Purkinje cell (primary cell): ENCODE measurements at places on chromosomes 11 and 22. TPM values are rescaled to one million over a fixed set of nuclear protein-coding genes. Genes with fewer than 3 reads are reported as not detected.

Gene CHADL
- 0.28 and 0.65 TPM in 2 replicates for polyA plus RNA-seq

Gene ZFTA
- 0.69 TPM in 1 of 2 replicates, not detected in the other for polyA plus RNA-seq

Gene SLC25A18
- 0.15 and 0.86 TPM in 2 replicates for polyA plus RNA-seq

Gene OR51A2
- polyA plus RNA-seq, result not detected in 2 replicates

Gene TSKU
- polyA plus RNA-seq, result not detected in 2 replicates

Gene NLRP6
- not detected in 2 replicates for polyA plus RNA-seq

Gene PRR33
- polyA plus RNA-seq, result not detected in 2 replicates

Gene LDHAL6A
- 0.15 TPM in 1 of 2 replicates, not detected in the other for polyA plus RNA-seq

Gene YPEL4
- 0.24 and 1.0 TPM in 2 replicates for polyA plus RNA-seq

Gene TMEM135
- polyA plus RNA-seq, result 19.4 and 24.9 TPM in 2 replicates

Gene KRTAP5-1
- polyA plus RNA-seq, result not detected in 2 replicates

Gene CCND1
- polyA plus RNA-seq, result 0.21 and 0.82 TPM in 2 replicates

Gene TBX10
- polyA plus RNA-seq, result not detected in 2 replicates

Gene CHRNA10
- not detected in 2 replicates for polyA plus RNA-seq
